ENCODE measurements at places on chromosomes 7 and 10.

GRCh38 chr7:86904949-86905834 is 154.3 kb downstream of the ELAPOR2 start:
- no peak for DNase-seq

DNA sequence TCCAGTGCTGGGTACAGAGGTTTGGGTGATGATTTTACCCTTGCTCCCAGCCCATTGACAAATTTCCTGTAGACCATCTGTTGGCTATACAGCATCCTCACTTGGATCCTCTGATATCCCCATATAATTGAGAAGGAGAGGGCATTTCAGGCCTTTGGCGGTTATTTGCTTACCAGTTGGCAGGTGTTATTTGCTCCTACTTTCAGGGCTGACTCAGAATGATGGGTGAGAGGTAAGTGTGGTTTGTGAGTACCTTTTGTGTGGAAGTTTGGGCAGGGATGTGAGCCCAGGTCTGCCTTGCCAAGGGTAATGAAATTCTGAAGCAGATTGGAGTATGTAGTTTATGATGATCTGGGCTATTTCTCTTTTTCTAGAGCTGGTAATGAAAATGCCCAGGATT is 93.6 kb downstream of the LRMDA start:
- DNase-seq = no peak

DNA sequence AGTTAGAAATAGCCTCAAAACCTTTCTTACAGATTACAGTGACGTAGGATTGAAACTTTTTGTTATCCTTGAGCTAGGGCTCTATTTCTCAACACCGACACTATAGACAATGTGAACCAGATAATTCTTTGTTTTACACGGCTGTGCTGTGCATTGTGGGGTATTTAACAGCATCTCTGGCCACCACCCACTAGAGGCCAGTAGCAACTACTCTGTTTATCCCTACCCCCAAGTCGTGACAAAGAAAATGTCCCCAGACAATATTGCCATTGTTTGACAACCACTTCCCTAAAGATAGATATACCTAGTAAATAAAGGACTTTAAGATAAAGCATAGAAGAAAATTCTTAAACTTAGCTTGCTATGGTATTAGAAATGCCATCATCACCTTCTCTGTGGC is 359.6 kb downstream of the ARL4A start:
- DNase-seq = no peak

DNA sequence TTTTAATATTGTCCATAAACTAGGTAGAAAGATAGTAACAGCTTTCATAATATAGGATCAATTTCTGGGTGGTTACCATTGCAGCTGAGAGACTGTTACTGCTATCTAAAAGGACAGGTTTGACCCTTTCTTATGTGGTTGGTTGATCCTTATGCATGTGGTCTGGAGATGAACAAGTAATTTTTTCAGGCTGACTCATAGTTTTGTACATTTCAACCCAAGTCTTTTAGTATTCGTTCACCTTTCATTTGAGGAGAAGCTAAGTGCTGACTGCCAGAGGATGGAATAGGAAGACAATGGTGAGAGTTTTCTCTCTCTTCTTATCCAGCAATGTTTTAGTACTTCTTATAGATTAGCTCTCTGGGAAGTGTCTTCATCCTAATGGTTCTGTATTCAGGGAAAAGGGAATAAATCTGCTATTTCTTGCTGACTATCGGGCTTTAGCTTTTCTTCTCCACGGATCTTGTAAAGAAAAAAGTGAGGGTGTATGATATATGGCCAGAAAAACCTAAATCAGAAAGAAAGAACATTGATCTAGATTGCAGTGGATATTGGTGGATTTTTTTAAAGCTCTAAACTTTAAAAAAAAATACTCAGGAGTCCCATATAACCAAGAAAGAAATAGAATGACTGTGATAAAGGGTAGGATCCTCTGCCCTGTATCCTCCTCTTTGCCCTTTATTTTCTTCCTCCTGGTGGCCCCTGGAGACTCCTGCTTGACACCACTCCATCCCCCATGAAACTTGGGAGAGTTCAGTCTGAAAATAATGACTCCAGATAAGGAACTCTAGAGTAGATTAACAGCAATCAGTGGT is 88.0 kb downstream of the CPED1 start:
- no peak for DNase-seq

GRCh38 chr10:126459878-126460481 is 71.7 kb upstream of the ADAM12 start:
- DNase-seq = no peak

DNA sequence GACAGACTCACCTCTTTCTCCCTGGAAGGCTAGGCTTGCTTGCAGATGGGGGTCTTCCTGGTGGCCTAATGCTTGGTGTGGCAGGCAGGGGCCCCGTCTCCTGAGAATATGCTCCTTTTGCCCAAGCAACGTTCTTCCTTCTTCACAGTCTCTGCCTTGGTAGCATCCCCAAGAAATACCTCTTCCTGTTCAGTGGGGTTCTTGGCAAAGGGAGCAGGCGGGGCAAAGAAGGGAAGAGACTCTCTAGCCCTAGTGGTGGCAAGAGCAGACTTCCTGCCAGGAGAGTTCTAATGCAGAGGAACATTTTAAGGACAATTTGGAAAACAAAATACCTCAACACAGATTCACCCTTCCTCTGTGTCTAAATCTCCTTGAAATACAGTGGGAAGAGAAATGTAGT is at the start of gene CLEC5A:
TSS of gene CLEC5A (minus strand) at position 179 of the 400 bp plus-strand sequence. CDS start 682 bp downstream, outside the sequence.
- DNase-seq = no peak

DNA sequence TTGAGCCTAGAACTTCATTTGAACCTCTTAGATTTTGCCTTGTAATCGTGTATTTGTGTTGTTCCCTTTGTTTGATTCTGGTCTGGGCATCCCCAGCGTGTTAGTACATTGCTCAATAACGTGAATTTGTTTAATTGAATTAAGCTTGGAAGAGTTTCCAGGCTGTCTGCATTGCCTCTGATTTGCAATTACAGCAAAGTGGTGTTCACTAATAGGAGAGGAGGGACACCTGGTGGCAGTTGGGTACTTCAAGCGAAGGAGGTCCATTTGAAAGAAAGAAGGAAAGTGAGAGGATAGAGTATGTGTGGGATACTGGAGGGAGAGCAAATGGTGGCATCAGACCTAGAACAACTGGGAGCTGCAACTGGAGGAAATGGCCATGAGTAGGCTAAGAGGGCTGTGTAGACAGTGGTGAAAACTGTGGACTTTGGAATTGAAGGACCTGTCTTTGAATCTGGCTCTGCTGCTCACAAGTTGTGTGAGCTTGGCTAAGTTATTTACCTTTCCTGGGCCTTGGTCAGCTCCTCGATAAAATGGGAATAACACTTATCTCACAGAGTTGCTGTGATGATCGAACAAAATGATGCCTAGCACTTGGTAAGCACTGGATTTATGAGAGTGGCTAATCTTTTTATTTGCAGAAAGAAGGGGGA is 15.1 kb downstream of the LSMEM1 start:
- no peak for DNase-seq

GRCh38 chr7:126223729-126224128 is 1029.0 kb downstream of the GRM8 start:
- DNase-seq = no peak

DNA sequence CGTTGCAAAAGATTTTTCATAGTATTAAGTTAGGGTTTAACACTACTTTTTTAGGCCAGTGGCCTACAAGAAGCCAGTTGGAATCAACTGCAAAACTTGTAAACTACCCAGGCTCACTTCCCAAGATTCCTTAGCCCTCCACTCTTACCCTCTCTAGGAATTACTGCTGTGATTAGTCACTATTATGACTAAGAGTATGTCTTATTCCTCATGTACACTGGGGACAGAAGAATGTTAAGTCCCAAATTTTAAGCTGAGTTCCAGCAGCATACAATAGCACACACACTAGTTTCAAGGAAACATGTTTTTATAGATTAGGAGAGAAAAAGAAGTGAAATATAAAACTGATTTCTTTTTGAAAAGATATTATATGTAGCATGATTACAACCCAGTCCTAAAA is 42.8 kb downstream of the FBXL13 start:
- DNase-seq = no peak

GRCh38 chr10:127905001-127905847 is 1.7 kb upstream of the PTPRE start:
- no peak for DNase-seq

- no peak for DNase-seq
Measured at GRCh38 chr7:117020591-117020973, 67.3 kb downstream of the ST7 start.

DNA sequence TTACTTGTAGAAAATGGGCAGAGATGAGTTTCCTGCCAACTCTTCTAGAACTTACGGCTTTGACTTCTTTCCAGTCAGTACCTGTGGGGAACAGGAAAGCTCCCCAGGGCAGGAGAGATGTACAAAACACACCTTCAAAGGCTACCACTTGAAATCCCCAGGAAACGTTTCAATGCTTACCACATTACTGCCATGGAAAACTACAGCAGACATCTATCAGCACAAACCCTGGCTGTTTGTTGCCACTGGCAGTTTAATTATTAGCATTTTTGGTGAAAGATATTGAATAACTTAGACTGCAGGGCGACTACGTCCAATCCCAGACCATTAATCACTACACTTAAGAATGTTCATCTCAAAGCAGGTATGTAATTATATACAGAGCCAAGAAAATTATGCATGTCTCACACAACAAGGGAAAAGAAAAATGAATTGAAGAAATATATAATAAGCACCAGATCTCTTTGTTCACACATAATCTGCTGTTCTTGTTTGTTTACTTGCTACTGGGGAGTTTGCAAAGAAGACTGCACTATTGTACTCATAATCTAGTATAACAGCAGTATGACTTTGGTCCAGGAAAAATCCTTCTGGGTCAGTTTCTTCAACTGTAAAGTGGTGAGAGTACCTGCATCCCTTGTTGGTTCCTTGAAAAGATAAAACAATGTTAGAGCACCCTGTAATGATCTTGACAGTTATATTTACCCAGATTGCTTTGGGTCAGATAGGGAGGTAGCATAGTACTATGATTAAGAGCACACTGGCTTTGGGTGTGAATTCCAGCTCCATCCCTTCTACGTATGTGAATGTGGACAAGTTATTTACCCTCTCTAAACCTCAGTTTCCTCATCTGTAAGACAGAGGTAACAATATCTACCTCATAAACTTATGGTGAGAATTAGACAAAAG is 138.3 kb downstream of the DOCK4 start:
- DNase-seq = no peak

GRCh38 chr10:113006656-113007342 is 56.8 kb downstream of the TCF7L2 start:
- no peak for DNase-seq

GRCh38 chr7:91357901-91358300 is 93.7 kb downstream of the FZD1 start:
- DNase-seq = no peak

GRCh38 chr7:135774284-135774683 is 25.7 kb upstream of the FAM180A start:
- DNase-seq = no peak

DNA sequence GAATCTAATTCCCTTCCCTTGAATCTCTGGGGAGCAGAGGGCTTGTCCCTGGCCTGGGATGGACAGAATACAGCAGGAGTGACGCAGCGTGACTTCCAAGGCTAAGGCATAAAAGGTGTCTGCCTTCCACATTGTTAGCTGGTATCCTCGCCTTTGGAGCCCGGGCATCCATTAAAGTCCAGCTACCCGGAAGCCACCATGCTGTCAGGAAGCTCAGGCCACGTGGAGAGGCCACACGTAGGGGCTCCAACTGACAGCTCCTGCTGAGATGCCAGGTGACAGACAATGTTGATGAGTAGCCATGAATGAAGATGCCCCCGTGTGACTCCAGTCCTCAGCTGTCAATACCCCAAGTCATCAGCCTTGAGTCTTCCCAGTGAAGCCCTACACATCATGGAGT is 99.9 kb downstream of the OAT start:
- DNase-seq = no peak

All from activated gamma-delta T cell treated with anti-CD3 and anti-CD28 coated beads, Interleukin-2, amount 50 U/mL, for 16 hours (primary cell).